ENCODE measurements at places on chromosomes 5 and 9. TPM values are rescaled to one million over a fixed set of nuclear protein-coding genes. Genes with fewer than 3 reads are reported as not detected.

The CCDC171 gene
- 1.7 TPM for total RNA-seq

The NELFB gene
- 43.6 TPM for total RNA-seq

The HACD4 gene
- total RNA-seq, result 0.89 TPM

- no peak for DNase-seq
Measured at GRCh38 chr5:68533051-68533450, 317.5 kb downstream of the PIK3R1 start.

The GLRA1 gene
- total RNA-seq, result not detected
